ENCODE measurements at places on chromosomes 1 and 21.

DNA sequence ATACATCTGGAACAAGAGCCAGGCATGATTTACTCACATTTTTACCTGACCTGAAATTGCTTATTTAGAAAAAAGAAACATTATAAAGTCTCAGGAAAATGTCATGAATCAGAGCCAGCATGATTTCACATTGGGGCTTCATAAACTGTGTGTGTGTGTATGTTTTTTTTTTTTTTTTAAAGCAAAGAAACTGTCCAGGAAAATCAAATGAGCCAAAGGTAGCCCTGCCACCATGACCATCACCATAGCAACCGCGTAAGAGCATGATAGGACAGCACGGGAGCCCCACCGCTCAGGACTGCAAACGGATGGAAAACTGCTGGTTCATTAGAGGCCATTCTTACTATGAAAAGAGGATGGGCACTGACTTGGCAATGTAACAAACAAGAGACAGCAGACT lies 139.2 kb downstream of the NTMT2 start:
- DNase-seq, result no peak

GRCh38 chr1:33872275-33872674 lies 8.4 kb downstream of the HMGB4 start:
- no peak for DNase-seq

DNA sequence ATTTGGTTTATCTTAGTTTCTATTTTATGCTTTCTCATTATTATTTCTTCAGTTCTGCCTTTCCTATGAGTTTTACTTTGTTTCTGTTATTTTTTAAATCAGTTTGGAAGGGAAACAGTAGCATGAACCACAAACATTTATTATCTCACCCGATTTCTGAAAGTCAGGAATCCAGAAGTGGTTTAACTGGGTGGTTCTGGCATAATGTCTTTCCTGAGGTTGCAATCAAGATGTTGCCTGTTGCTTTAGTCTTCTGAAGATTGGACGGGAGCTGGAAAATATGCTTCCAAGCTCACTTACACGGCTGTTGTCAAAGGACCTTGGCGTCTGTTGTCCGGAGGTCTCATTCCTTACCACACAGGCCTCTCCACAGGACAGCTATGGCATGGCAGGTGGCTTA lies 50.4 kb downstream of the SNRPE start:
- DNase-seq, result no peak

DNA sequence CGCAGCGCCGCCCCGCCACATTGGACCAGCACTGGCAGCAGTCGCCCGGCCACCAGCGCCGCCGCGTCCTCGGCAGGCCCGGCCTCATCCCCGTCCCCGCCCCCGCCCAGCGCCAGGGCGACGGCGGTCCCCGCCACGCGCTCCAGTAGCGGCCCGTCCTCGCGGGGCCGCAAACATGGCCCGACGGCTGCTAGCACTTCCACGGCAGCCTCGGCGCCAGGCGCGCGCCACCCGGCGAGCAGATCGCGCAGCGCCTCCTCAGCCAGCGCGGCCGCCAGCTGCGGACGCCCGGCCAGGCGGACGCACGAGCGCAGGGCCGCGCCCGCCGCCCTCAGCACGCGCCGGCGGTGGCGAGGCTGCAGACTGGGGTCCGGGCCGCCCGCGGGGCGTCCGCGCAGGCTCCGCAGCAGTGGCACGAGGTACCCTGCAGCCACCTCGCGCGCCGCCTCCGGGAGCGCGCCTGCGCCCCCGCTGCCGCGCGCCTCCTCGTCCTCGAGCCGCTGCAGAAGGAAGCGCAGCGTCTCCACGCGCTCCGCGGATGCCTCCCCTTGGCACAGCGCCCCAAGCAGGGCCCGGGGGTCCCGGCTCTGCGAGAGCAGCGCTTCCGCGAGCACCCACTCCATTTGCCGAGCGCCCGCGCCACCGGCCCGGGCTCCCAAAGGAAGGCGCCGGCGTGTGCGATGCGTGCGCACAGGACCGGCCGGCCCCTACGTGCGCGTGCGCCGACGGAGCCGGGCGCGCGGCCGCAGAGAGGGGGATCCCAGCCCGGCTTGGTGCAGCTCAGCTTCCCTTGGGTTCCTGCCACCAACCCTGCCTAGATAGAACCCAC lies at the start of gene TARBP1:
Gene TARBP1, minus strand, starts transcription at position 699 of the 829 bp plus-strand sequence. Its CDS starts 76 bp downstream, at position 623.
- no peak for DNase-seq

- no peak for DNase-seq
Measured at GRCh38 chr1:11434501-11434900, 44.5 kb upstream of the DISP3 start.

DNA sequence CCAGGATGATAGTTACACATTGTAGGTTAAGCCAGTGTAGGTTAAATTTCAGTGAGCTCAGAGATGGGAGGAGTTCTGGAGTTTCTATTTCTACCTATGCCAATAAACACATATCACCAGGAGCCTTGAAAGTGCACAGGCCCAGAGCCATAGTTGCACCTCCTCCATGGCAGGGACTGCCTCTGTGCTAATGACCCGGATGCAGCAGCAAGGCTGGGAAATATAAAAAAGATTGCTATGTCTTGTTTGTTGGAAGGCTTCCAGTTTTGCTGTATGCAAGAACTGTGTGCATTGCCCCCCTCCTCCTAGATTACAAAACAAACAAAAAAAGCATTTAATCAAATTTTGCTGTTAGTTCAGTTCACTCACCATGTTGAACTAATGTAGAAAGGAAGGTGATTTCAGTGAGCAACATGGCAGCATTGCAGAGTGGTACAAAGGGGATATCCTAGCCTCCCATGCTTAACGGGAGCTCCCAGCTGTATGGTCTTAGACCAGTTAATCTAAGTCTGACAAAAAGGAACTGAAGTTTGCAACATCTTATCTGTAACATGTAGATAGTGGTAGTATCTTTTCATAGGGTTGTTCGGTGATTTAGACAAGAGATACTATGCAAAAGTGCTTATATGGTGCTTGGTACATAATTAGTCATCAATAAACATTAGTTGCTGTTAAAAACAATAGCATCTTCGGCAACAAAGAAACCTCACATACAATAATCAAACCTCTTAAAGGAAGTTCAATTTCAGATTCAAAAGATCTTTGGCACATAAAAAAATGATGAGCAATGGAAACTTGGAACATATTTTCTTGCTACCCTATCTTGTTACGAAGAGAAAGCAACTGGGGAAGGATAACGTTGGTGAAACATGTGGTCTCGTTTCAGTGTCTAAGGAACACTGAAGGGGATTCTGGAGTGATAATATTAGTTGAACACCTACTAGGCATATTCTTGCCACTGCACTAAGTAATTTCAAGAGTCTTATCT lies 309.5 kb downstream of the ASTN1 start:
- DNase-seq, result no peak

Measured in activated CD8-positive, alpha-beta memory T cell treated with anti-CD3 and anti-CD28 coated beads for 1 hour (primary cell).